Stimulated activated CD8-positive, alpha-beta memory T cell treated with anti-CD3 and anti-CD28 coated beads, Interleukin-7, amount 100 ng/mL, for 24 hours (primary cell): ENCODE measurements at places on chromosomes 11 and 22.

GRCh38 chr11:843818-844692 is 1.4 kb downstream of the TSPAN4 start:
- DNase-seq: no peak

DNA sequence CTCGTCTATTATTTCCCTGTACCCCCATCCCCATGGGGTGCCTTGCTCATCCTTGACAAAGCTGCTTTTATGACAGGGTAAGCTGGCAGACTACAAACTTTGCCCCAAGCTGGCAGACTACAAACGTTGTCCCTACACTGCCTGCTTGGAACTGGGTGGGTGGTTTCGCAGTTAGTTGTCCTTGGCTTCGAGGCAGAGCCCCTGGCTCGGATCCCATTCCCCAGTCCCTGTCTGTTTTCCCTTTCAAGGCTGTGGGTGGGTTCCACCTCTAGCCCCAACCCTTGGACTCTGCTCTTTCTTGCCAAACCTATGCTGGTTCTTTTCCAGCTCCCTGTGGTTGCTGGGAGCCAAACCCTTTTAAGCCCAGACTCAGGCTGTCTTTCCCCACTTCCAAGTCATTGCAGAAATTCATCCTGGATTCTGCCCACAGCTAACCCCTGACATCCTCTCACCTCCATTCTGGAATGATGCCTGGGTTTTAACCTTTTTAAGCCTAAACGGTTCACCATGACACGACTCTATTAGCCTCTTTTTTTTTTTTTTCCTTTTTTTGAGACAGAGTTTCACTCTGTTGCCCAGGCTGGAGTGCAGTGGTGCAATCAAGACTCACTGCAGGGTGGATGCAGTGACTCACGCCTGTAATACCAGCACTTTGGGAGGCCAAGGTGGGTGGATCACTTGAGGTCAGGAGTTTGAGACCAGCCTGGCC is 9.2 kb upstream of the RBM14 start:
- no peak for DNase-seq

DNA sequence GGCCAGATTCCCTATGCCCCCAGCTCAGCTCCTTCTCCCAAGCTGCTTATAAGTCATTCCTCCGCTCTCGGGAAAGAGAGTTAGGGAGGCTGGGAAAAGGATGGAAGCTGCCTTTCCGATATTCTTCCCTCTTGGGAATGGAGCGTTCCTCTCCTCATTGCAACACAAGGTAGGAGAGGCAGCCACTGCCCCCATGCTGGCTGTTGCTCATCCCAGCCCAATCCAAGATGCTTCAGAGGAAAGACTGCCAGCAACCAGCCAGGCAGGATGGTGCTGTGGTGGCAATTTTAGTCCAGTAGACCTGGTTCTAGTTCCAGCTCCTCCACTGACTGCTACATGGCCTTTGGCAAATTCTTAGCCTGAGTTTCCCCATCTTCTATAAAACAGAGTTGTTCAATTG is 13.7 kb upstream of the C11orf96 start:
- no peak for DNase-seq

DNA sequence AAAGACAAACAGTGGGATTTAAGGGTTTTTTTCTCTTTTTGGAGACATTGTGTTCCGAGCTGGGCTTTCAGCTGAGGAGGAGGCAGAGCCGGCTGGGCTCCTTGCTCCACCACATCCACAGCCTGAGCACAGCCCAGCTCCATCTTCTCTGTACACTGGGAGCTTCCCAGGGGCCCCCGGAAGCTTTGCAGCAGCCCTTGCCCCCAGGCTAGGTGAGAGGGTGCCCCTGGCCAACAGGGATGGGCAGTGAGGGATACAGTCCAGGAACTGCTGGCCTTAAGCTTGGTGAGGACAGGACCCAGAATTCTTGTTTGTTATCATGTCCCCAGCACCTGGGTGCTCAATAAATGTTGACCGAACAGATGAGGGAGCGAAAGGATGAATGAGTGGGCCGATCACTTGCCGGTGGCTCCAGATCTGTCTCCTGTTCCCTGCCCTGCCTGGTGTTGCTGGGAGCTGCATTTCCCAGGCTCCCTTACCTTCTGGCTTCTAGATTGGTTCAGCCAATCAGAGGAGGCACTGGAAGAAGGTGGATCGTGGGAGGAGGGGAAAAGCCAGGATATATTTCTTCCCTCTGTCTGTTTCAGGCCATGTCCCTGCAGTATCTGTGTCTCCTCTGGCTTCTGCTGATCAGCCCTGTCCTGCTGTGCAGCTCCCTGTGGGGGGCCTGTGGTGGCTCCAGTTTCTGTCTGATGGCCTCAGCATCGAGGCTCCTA is 26.5 kb upstream of the NECTIN1 start:
- no peak for DNase-seq

GRCh38 chr22:39641660-39642310 is 71.2 kb downstream of the CACNA1I start:
- no peak for DNase-seq

- no peak for DNase-seq
Measured at GRCh38 chr11:28347371-28347770, 239.2 kb downstream of the METTL15 start.

- no peak for DNase-seq
Measured at GRCh38 chr11:1342946-1343345, 33.5 kb upstream of the TOLLIP start.

- no peak for DNase-seq
Measured at GRCh38 chr11:41861838-41862237, 402.4 kb upstream of the LRRC4C start.

DNA sequence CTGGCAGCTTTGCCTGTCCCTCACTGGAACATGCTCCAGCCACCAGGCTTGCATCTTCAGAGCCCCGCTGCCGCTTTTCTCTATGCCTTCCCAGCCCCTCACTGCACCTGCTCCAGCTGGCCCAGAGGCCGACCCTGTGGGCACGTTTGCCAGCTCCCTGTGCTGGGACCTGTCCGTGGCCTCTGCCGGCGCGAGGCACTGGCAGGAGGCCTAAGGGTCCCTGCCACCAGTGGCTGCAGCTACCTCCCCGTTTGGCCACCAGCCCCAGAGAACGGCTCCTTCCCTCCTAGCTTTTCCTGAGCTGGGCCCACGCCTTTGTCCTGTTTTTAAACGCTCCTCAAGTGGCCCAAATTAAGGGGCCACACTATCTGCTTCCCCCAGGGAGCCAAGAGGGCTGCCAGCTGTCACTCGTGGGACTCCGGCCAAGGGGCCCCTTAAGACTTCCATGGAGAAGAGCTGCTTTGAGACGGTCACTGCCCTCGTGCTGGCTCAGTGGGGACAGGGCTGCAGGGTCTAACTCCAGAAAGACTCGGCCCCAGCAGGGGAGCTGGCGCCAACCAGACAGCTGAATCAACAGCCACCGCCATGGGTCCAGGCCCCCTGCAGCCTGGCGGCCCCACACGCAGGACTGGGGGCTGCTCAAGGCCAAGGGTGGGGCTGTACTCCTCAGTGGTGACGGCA is 24.6 kb upstream of the WNT7B start:
- DNase-seq: no peak

GRCh38 chr22:42996646-42997365 is 18.1 kb downstream of the PACSIN2 start:
- DNase-seq: no peak
